Fibroblast of skin of left biceps (primary cell): ENCODE measurements at places on chromosomes 13 and 19.
A peak's percentile ranks its signal among the peaks of the same experiment; 100 is the strongest.

DNA sequence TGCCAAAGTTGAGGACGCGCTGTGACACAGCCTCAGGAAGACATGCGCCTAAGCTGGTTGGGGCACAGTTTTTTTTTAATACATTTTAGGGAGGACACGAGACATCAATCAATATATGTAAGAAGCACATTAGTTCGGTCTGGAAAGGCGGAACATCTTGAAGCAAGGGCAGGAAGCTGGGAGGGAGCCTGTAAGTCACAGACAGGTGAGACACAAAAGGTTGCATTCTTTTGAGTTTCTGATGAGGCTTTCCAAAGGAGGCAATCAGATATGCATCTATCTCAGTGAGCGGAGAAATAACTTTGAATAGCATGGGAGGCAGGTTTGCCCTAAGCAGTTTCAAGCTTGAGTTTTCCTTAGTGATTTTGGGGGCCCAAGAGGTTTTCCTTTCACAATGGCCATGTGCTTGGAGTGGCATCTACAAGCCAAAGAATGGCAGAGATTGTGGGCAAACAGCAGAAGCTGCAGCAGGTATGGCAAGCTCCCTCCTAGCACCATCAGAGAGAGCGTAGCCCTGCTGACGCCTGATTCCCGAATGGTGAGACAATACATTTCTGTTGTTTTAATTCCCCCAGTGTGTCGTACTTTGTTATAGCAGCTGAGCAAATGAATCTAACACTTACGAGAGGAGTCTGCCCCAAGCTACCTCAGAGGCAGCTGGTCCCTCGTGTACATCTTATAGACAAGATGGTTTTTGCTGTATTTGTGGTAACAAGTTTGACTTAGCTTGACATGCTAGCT, 99.5 kb upstream of the TMTC4 start:
- no peak for DNase-seq

DNA sequence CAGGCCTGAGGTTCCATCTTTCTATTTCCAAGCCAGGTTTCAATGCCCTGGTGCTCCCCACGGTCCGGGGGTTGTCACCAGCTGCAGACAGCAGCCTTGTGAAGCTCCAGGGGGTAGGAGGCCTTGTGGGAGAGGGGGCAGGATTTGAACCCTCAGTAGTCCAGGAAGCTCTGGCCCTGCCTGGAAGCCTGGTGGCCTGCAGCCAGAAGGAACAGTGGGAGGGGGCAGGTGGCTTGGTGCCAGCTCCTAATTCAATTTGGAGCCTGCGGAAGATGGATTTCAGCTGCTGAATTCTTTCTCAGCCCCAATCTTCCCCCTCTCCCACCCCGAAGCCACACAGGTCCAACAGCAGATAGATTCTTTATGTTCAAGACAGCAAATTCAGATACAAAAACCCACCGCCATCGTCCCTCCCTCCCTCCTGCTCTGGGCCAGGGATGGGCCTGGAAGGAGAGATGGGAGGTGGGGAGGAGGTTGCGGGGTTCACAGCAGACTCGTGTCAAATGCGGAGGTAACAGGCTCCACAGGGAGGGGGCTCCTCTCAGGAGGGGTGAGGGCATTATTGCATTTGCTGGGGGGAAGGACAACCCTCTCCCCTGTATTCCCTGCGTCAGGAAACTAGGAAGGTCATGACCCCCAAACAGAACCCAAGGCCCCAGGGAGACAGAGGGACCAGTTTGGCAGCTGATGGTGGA, 2.4 kb upstream of the PTGER1 start:
- no peak for DNase-seq

- DNase-seq, result no peak
Measured at GRCh38 chr13:113936166-113936965, 37.5 kb downstream of the C13orf46 start.

GRCh38 chr13:30829145-30829832, 76.8 kb upstream of the MEDAG start:
- no peak for DNase-seq

- no peak for DNase-seq
Measured at GRCh38 chr13:76389321-76389720, 496.9 kb downstream of the KCTD12 start.

GRCh38 chr19:52191951-52192350, 2.1 kb downstream of the PPP2R1A start:
- no peak for DNase-seq

- DNase-seq, result no peak
Measured at GRCh38 chr19:43784241-43784980, 3.6 kb upstream of the KCNN4 start.

DNA sequence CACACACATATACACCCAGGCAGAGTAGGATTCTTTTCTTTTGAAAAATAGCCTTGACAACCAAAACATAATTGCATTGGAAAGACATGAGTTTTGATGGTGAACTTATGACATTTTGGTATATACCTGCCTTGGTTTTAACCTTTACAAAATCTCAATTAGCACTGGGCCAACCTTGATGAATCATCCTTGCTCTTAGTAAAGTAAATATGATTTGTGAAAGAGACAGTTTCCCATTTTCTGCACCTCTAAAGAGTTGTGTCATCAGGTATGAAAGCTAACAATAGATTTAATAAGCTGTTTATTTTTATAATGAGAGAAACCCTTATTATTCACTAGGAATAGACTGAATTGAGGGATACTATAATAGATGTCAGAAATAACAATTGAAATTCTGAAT, 15.7 kb upstream of the ENOX1 start:
- DNase-seq, result no peak

- DNase-seq, result no peak
Measured at GRCh38 chr19:3389876-3390371, 23.5 kb downstream of the NFIC start.

GRCh38 chr19:48455171-48455907, at the start of gene KCNJ14:
Gene KCNJ14 (plus strand): TSS chr19:48455574. CDS start chr19:48461725, 6,151 bp downstream.
- DNase-seq, result no peak

DNA sequence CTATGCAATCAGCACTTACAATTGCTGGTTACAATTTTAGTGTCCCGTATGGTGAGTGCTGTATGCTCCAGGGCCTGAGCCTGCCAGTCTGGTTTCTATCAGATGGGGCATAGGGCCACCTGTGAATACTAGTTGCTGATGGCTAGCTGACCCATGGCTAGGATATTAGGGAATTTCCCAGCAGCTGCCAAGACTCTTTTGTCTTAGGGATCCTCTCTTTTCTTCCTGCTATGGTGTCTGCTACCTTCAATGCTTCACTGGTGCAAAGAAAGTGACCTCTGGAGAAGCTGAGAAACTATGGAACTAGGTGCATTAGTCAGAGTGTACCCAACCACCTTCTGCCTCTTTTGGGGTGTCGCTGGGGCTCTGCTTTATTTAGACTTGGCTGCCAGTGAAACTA, 11.6 kb downstream of the CCDC169 start:
- DNase-seq, result no peak

- DNase-seq, result no peak
Measured at GRCh38 chr13:78604782-78605611, 1.6 kb upstream of the POU4F1 start.

- DNase-seq, result no peak
Measured at GRCh38 chr13:21913010-21913409, 242.1 kb downstream of the FGF9 start.

- DNase-seq, result no peak
Measured at GRCh38 chr19:35569281-35569781, 5.9 kb upstream of the ATP4A start.

- no peak for DNase-seq
Measured at GRCh38 chr13:40285634-40286033, 380.8 kb downstream of the FOXO1 start.

GRCh38 chr13:46521921-46522747, 30.8 kb upstream of the LRCH1 start:
- DNase-seq, result no peak

- no peak for DNase-seq
Measured at GRCh38 chr19:11291415-11291814, 4.5 kb upstream of the TSPAN16 start.

DNA sequence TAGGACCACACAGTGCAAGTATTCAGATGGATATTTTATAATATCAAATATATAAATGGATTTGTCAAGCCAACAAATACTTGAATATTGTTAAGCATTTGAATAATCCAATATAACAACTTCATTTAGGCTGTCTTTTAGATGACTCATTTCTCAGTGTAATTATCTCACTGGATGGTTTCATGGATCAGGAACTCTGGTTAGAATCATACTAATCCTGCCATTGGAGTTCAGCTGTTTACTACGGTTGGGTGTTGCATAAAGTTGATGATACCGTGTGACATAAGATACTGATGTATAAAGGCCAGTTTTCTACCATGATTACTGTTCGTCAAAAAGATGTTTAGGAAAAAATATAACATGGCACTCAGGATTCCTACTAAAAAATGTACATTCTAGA, 196.3 kb downstream of the TSHZ3 start:
- no peak for DNase-seq

- DNase-seq, result peak; percentile 19
Measured at GRCh38 chr13:30968846-30969245, 36.4 kb downstream of the TEX26 start.

GRCh38 chr13:27636589-27637288, 15.0 kb downstream of the POLR1D start:
- DNase-seq, result no peak

DNA sequence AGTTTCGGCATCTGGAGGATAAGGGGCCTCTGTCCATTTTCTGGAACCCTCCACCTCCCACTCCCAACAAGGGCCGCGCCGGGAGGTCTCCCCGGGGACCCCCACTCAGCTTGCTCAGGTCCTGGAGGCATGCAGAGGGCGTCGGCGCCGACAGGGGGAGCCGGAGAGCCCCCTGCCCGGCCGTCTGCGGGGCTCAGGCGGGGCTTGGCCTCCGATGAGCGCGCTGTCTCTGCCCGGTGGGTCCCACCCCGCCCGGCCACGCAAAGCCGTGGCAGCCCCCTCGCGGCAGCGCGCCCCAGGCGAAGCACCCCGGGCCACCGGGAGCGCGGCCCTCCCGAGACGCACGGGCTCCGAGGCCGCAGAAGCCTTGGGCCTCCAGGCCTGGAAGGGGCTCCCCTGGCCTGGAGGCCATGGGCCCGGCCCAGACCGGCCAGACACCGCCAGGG, 149.7 kb upstream of the ZNF536 start:
- DNase-seq, result no peak

DNA sequence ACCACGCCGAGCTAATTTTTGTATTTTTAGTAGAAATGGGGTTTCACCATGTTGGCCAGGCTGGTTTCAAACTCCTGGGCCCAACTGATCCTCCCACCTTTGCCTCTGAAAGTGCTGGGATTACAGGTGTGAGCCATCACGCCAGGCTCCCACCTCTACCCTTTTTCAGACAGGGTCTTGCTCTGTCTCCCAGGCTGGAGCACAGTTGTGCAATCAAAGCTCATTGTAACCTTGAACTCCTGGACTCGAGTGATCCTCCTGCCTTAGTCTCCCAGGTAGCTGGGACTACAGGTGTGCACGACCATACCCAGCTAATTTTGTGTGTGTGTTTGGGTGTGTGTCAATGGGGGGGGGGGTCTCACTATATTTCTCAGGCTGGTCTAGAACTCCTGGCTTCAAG, 1.7 kb downstream of the RASGRP4 start:
- no peak for DNase-seq

- DNase-seq, result no peak
Measured at GRCh38 chr13:103349211-103349980, 283.2 kb upstream of the SLC10A2 start.

GRCh38 chr13:29175250-29175873, 355.2 kb downstream of the MTUS2 start:
- no peak for DNase-seq

DNA sequence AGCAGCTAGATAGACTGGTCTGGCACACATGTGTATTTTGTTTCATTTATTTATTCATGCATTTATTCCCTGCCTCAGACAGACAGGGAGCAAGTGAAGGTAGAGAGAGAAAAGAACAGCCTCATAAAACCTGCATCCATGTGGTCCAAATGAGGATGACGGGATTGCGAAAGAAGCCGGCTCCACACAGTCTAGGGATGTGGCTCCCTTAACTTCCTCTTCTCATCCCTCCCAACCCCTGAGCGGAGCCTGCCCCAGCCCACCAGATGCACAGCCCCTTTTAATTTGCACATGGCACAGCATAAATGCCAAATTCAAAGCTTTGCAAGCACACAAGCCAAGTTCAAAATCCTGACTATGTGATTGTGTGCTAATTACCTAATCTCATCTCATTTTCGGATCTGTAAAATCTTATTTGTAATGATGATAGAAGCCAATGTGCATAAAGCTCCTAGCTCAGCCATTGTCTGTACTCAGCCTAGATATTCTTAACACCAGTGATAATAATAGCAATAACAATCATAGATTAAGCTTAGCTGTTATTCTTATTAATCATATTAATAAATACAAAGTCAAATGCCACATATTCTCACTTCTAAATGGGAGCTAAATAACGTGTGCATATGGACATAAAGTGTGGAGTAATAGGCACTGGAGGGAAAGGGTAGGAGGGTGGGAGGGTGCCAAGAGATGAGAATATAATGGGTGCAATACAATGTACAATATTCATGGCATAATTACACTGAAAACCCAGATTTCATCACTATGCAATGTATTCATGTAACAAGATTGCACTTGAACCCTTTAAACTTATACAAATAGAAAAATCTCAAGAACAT, 156.3 kb downstream of the DCT start:
- DNase-seq, result no peak

DNA sequence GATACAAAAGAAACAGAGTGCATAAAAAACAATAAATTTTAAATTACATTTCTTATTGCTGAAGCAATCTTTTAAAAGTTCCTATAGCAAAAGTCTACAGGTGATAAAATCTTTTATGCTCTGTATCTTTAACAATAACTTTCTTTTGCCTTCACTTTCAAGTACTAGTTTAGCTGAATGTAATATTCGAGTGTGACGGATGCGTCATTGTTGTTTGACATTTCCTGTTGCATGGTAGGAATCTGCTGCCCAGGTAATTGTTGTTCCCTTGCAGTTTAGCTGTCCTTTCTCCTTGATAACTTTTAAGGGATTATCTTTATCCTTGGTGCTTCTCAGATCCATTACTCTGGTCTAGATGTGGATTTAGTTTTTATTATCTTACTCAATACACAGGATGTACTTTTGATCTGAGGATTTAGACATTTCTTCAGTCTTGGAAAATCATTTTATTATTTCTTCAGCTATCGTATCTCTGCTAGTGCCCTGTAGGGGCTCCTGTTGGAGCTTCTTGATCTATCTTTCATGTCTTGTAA, 2.1 kb upstream of the CPB2 start:
- no peak for DNase-seq

GRCh38 chr19:34041925-34042521, 130.3 kb upstream of the LSM14A start:
- no peak for DNase-seq

DNA sequence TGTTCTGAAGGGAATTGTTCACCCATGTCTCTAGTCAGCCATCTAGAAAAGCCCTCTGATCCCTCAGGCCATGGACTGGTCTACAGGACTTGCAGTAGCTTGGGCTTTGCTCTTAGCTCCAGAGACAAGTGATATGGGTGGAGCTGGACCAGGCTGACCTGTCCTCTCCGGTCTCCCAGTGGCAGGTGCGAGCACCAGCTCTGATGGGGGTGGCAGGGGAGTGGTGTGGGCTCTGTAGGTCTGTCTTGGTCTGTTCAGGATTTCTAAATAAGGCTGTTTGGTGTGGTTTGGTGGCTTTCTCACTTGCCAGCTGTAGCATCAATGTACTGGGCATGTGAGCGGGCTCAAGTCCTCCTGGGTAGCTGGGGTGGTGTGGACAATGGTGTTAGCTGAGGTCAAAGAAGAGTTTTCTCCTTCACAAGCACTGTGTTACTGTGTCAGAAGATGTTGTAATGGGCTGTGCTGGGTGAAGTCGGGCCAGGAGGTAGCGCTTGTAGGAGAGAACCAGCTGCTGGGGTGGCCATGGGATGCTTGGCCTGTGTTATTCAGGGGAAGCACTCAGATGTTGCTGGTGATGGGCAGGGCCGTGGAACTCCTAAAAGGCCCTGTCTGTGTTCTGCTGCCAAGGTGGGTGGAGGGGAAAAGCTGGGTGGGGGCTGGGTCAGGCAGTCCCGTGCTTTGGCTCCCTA, 16.9 kb downstream of the GPC6 start:
- no peak for DNase-seq

GRCh38 chr13:69828527-69828926, 279.1 kb upstream of the ATXN8OS start:
- DNase-seq, result no peak
